ENCODE measurements at places on chromosomes 11 and 22. TPM values are rescaled to one million over a fixed set of nuclear protein-coding genes. Genes with fewer than 3 reads are reported as not detected.

DNA sequence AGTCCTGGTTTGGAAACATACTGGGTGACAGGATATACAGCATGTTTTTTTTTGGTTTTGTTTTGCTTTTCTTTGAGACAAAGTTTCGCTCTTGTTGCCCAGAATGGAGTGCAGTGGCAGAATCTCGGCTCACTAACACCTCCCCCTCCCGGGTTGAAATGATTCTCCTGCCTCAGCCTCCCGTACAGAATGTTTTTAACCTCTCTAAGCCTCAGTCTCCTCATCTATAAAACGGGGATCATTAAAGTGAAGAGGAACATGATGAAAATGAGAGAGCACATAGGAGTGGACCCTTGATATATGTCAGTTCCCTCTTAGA is 28.1 kb upstream of the SCARF2 start:
- no peaks in the 10 kb centered on the region for H3K4me1 ChIP-seq
- DNase-seq = no peak
- no peaks in the 10 kb centered on the region for H3K36me3 ChIP-seq
- no peaks in the 10 kb centered on the region for H3K27me3 ChIP-seq

DNA sequence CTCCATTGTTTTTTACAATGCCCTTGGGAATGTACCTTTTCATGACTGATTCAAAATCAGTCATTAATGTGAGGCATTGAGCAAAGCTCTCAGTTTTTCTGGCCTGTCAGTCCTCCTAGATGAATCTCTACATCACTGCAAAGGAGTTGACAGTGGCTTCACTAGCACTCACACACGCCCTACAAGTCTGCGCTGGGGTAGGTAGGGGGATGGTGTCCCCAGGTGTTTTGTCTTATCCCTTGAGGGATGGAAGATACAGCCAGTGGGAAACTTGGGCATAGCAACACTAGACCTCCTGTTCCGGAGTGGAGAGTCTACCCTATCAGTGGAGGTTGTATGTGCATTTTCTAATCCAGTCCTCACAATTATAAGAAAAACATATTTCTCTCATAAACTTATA is 27.0 kb downstream of the TRIM77 start:
- no peaks in the 10 kb centered on the region for H3K27me3 ChIP-seq
- H3K4me1 ChIP-seq = no peaks in the 10 kb centered on the region
- no peak overlapping the region for H3K27ac ChIP-seq
- no peak for DNase-seq

DNA sequence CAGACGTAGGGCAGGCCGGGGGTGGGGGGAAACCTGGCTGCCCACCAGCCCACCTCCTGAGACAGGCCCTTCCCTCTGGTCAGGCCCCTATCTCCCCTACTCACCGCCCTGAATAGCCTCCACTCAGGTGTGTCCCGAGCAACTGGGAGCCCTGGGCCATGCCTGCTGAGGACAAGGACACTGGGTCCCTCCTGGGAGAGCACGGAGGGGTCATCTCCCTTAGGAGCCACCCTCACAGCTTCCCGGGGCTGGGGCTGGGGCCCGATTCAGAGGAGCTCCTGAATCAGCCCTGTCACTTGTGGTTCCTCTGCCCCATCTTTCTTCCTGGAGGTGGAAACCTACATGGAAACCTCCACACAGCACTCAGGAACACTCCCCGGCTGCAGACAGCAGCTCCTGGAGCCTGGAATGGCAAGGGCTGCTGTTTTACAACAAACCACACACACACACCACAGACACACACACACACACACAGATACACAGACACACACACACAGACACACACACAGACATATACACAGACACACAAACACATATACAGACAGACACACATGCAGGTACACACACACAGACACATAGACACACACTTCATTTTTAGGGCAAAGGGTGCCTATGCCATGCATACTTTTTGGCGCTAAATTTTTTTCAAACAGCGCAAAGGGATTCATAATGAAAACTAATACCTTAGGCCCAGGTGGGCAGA is 9.6 kb upstream of the EMID1 start:
- DNase-seq = no peak
- no peak overlapping the region for H3K4me3 ChIP-seq
- H3K27me3 ChIP-seq = no peaks in the 10 kb centered on the region
- no peaks in the 10 kb centered on the region for H3K4me1 ChIP-seq
- H3K36me3 ChIP-seq = no peaks in the 10 kb centered on the region

Gene TUBA8
- total RNA-seq = 1.3 TPM

Measured in Panc1 (cell line).